ENCODE measurements at places on chromosomes 12 and 14. TPM values are rescaled to one million over a fixed set of nuclear protein-coding genes. Genes with fewer than 3 reads are reported as not detected.

TAC3 gene
- not detected for total RNA-seq

MANSC4 gene
- not detected for total RNA-seq

PDZRN4 gene
- total RNA-seq, result not detected

PLEKHH1 gene
- total RNA-seq, result 3.1 TPM

DACT1 gene
- total RNA-seq, result 0.74 TPM

NKX2-8 gene
- total RNA-seq, result 3.4 TPM

KLRG1 gene
- total RNA-seq, result 1.8 TPM

CREBL2 gene
- total RNA-seq, result 19.0 TPM

PRKAB1 gene
- 30.3 TPM for total RNA-seq

KERA gene
- not detected for total RNA-seq

SYNDIG1L gene
- 0.03 TPM for total RNA-seq

Measured in A549 treated with AZD2906 at 1 μM for 4 hours (cell line).